Erythroblast (primary cell): ENCODE measurements at places on chromosomes 3 and 15.

GRCh38 chr15:89088605-89089315, 504 bp downstream of the ABHD2 start:
- DNase-seq: peak; percentile 58

GRCh38 chr3:195025056-195025883, 245.7 kb downstream of the XXYLT1 start:
- no peak for DNase-seq

DNA sequence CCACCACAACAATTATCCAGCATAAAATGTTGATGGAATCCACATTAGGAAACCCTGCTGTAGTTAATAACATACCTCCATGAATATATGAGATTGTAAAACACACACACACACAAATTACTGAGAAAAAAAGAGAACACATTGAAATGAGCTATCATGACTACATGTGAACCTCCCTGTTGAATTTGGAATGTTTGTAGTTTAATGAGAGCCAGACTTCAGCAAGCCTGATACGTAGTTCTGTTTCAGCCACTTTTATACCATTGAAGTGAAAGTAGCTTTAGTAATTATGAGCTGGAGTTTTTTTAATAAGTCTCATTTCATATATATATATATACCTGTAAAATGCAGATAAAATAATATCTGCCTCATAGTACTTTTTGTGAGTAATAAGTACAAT, 1146.4 kb downstream of the NAALADL2 start:
- DNase-seq: no peak

DNA sequence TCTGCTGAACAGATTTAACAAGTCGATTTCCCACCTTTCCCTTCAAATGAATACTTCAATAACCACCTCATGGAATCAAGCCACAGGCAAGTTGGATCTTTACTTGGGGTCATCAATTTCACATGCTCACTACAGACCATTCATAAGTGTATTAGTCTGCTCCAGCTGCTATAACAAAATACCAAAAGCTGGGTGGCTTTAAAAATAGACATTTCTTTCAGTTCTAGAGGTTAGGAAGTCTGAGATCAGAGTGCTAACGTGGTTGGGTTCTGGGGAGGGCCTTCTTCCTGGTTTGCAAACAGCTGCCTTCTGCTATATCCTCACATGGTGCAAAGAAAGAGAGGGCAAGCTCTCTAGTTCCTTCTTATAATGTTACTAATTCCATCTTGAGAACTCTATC, 5.1 kb downstream of the GPR176 start:
- DNase-seq: no peak

DNA sequence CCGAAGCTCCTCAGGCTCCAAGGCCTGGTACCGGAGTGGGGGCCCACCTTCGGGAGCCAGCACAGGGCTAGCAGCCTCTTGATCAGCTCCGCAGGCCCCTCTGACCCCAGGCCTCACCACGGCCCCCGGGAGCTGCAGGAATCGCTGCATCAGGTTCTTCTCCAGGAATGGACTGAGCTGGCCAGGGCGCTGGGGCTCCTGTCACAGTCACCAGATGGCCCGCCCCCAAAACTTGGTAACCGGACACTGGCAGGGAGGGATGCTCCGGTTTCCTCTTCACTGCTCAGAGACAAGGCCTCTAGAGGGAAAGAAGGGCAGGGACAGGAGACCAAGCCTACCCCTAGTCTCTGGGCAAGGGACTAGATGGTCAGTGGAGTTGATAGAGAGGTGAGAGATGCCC, 9.9 kb downstream of the AP3B2 start:
- DNase-seq: no peak

DNA sequence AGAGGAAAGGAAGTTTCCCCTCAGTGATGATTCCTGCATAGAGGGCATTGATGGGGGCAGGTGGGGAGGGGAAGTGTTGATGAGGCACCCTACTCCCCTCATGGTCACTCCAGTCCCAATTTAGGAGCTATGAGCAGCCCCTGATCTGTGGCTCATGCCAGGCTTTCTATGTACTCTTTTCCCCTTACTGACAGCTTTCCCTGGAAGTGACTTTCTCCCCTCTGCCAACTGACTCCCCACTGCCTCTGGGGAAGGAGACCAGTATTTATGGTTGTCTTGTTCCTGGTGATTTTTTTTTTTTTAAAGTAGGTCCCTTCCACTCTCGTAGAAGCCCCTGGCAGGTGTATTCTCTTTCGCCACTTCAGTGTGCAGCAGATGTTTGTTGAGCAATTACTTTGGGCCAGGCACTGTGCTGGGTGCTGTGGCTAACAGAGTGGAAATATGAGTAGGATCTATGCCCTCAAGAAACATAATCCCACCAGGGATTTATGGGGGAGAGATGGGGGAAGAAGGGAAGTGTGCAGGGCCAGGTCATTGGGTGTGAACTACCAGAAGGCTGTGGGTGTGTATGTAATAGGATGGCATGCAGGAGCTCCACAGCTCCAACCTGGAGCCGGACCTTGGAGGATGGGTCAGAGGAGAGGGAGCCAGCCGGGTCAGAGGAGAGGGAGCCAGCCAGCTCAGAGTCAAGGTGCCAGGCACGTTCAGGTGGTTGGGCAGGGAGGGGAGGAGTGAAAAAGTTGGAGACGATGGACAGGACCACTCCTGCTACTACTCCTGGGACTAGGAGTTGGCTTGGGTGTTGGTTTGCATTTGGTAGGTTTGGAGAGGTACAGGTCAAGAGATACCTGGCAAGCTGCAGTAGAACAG, 3.5 kb downstream of the SMAD6 start:
- no peak for DNase-seq

DNA sequence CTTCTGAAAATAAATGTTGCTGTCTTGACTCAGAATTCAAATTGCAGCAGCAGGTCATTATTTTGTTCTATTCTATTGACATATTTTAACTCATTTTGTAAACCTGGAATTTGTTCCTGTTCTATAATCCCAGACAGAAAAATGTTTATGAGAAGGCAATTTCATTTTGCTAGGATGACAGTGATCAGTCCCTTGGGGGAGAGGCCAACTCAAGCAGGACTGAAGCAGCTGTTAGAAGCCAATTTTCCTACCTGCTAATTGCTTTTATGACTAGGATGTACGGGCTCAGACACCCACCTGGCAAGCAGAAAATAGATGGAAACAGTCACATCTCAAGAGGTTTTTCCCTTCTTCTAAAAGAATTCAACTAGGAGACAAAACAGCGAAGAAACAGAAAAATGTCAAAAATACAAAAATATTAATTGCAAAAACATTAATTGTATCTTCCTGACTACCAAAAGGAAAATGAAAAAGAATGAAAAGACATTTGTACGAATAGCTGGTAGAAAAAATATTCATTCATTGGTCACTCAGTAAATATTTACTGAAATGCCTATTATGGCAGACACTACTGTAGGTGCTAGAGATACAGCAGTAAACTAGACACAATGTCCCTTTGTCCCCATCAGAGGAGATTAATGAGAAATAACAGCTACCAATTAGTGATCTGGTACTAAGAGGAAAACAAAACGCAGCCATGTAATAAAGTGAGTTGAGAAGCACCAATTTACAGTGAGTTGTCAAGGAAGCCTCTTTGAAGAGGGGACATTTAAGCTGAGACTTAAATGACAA, 73.5 kb downstream of the PEAK1 start:
- DNase-seq: no peak

DNA sequence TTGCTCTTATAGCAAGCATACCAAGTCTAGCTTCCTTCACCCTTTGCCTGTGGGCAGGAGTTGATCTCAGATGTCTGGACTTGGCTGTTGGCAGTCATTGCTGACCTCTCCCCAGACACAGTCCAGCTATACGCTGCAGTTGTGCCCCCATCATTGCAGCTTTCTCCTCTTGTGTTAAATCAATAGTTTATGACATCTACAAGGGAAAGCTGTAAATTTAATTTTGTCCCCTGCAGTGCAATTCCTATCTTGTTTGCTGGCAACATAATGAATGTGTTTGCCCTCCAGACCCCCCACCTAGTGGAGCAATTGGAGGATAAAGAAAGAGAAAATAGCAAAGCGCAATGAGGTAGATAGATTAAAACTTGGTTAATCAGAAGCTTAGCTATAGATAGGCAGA, 280.2 kb downstream of the LSAMP start:
- no peak for DNase-seq

- DNase-seq: no peak
Measured at GRCh38 chr3:11556851-11557644, 86.7 kb downstream of the VGLL4 start.
